Stimulated activated CD4-positive, alpha-beta T cell treated with anti-CD3 and anti-CD28 coated beads, Interleukin-15, amount 100 ng/mL, for 1 hour (primary cell): ENCODE measurements at places on chromosomes 11 and 22.

- no peak for DNase-seq
These were observed 1.7 kb downstream of the PDE3B start for GRCh38 chr11:14645015-14645912.

- DNase-seq: no peak
These were observed 31.6 kb downstream of the UQCR10 start for GRCh38 chr22:29798801-29799200.

DNA sequence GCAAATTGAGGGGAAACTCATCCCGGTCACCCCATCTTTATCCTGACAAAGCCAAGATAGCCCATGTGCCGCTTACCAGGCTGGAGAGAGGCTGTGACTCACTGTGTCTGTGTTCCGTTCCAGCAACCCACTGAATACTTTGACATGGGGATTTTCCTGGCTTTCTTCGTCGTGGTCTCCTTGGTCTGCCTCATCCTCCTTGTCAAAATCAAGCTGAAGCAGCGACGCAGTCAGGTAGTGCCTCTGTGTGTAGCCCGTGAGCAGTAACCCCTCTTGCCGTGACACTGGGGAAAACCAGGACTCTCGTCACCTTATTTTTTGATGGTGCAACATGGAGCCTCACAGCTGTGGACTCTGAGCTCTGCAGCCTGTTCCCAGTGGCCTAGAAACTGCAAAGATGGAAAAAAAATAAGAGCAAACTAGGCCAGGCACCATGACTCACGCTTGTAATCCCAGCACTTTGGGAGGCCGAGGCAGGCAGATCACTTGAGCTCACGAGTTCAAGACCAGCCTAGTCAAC is 16.9 kb downstream of the C22orf31 start:
- DNase-seq: no peak

GRCh38 chr11:95762534-95762933 is 27.0 kb downstream of the FAM76B start:
- no peak for DNase-seq

DNA sequence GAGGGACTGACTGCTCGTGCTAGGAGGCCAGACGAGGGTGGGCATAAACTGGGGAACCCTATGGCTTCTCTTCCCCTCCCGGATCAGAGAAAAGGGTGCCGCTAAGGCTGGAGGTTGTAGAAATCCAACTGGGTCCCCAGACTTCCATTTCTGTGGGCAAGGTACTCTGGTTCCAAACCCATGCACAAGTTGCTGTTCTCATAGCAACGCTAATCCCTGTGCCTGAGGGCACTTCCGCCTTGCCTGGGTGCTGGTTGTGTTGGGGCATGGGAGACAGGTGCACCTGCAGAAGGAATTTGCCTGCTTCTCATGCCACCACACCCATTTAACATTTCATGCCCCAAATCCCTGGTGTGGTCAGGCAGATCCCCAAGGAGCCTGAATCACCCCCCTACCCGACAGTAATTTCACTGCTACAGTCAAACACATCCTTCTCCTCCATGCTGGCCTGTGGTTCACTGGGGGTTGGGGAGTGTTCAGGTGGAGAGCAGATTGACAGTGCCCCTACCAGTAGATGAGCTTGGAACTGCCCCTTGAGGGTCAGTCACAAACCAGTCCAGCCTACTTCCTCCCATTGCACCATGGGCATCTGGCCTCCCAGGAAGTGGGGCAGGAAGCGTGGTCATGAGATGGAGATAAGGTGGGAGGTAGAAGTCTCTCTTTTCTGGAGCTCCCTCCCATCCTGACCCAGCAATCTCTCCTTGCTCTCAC is 1.2 kb downstream of the C2CD2L start:
- DNase-seq: no peak
